MM.1S (cell line): ENCODE measurements at places on chromosomes 4 and X.

DNA sequence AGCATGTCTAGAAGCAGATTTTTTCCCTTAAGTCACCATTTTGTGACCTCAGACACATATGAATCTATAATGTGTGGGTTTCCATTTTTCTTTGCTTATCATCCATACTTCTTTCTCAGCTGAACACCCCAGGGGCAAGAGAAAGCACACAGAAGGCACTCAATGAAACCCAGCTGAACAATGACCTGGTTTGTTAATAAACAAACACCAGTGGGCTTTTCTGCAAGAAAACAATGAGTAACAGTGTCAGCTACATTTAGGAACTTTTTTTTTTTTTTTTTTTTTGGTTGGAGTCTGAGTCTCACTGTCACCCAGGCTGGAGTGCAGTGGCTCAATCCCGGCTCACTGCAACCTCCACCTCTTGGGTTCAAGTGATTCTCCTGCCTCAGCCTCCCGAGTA is 40.7 kb upstream of the KLF3 start:
- no peak overlapping the region for H3K4me3 ChIP-seq
- no peaks in the 10 kb centered on the region for H3K27me3 ChIP-seq
- no peaks in the 10 kb centered on the region for H3K36me3 ChIP-seq

DNA sequence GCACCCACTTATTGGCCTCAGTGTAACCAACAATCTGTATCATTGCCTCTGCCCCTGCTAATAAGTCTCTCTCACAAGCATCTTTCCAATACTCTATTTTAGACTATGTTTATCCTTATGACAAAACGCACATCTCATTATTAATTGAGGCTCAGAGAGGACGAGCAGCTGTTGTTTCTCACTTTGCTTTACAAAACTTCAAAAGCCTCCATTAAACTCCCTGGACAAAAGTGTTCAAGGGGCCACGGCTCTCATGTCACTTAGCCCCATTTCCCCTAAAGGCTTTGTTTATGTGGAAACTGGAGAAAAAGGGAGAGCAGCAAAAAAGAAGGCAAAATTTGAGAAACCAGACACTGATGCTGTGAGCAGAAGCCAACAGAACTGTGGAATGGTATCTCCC is 180.0 kb upstream of the LNX1 start:
- no peak for DNase-seq
- H3K4me1 ChIP-seq: no peaks in the 10 kb centered on the region
- no peaks in the 10 kb centered on the region for H3K27me3 ChIP-seq
- H3K4me3 ChIP-seq: no peak overlapping the region
- H3K36me3 ChIP-seq: no peaks in the 10 kb centered on the region
- H3K27ac ChIP-seq: no peak overlapping the region

DNA sequence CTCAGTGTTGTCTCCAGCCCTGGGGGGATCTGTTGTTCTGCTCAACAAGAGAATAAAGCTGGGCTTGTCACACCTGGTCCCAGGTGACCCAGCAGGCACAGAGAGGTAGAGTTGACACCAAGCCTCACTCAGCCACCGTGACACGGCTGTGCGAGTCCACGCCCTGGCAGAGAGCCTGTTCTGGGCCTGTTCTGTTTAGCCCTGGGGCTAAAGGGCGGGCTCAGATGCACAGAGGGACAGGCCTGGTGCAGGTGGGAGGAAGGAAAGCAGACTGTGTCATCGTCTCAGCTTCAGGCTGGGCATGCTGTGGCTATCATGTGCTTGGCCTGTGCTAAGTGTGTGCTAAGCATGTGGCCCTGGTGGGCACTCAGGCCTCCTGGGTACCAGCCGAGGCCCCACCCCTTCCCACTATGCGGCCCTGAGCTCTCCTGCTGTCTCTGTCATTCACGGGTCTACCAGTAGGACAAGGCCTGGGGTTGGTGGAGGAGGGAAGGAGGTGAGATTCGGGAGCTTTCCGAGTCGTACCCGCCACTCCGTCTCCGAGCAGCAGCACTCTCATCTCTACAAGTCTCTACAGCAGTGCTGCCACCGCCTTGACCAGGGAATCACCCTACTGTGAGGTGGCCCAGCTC is 10.8 kb downstream of the WFS1 start:
- no peaks in the 10 kb centered on the region for H3K27me3 ChIP-seq
- no peak overlapping the region for H3K4me3 ChIP-seq
- H3K27ac ChIP-seq: no peak overlapping the region
- no peak for DNase-seq
- H3K36me3 ChIP-seq: no peaks in the 10 kb centered on the region

GRCh38 chrX:92232182-92232581 is 453.0 kb downstream of the PCDH11X start:
- H3K36me3 ChIP-seq: no peaks in the 10 kb centered on the region
- no peaks in the 10 kb centered on the region for H3K4me1 ChIP-seq
- no peaks in the 10 kb centered on the region for H3K27me3 ChIP-seq
- DNase-seq: peak; percentile 9

DNA sequence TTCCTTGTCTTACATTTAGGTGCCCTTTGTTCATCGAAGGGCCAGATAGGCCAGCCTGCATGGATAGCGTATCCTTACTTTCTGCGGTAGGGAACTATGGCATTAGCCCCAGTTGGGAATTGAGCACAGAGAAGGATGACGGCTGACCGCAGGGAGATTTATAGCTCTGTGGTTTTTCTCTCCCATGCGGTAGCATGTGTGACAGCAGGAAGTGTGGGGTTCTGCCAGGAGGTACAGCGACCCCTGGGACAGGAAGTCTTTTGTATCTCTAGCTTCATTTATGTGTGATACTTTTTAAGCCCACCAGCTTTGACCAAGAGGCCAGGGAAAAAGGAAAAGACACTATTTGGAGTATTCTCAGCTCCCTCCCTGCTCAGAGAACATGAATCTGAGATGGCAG is 33.1 kb downstream of the GAB3 start:
- H3K4me3 ChIP-seq: no peak overlapping the region
- no peaks in the 10 kb centered on the region for H3K27me3 ChIP-seq
- H3K27ac ChIP-seq: no peak overlapping the region
- no peak for DNase-seq

DNA sequence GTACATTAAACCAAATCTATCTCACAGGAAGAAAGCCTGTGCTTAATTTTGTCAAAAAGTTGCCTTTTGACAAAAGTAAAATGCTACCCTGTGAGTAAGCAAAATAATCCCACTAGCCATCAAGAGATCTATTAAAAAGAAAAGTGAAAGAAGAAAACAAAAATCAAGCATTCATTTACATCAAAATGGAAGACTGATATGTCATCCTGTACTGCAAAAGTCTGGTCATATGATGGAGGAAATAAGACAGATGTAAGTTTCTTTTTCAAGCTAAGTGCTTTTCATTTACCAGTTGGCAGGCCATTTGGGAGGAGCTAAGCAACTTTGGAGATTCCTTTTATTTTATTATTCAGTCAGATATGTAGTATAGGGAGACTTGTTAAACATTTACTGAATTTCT is 387.4 kb downstream of the SPOCK3 start:
- peak overlapping the region; percentile 11; the same call in 1 of the 2 replicates for H3K4me3 ChIP-seq
- H3K36me3 ChIP-seq: no peaks in the 10 kb centered on the region
- H3K4me1 ChIP-seq: no peaks in the 10 kb centered on the region
- H3K27ac ChIP-seq: peak overlapping the region; percentile 33; the same call in 1 of the 2 replicates
- H3K27me3 ChIP-seq: no peaks in the 10 kb centered on the region

DNA sequence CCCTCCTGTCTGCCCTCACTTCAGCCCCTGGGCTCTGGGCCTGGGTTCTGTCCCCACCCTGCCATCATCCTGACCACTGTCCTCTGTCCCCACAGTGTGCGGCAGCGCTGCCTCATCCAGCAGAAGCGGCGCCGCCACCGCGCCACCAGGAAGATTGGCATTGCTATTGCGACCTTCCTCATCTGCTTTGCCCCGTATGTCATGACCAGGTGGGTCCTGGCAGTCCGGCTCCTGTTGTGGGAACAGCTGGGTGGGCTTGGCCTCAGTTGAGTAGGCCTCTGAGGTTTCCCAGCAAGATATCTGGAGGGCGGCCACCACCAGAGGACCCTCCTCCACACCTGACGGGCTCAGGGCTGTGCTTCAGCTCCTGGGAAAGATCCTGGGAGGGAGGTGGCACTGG is 2.2 kb downstream of the GPR78 start:
- H3K4me3 ChIP-seq: no peak overlapping the region
- no peaks in the 10 kb centered on the region for H3K36me3 ChIP-seq
- peaks cover 79% of the 10 kb centered on the region for H3K27me3 ChIP-seq
- no peak for DNase-seq
- no peak overlapping the region for H3K27ac ChIP-seq

- no peak for DNase-seq
- no peaks in the 10 kb centered on the region for H3K36me3 ChIP-seq
- H3K27me3 ChIP-seq: no peaks in the 10 kb centered on the region
- H3K4me1 ChIP-seq: no peaks in the 10 kb centered on the region
Observed at GRCh38 chr4:97593248-97593647, 550.0 kb downstream of the STPG2 start.

GRCh38 chr4:113478032-113478431 is 283.5 kb downstream of the CAMK2D start:
- H3K4me3 ChIP-seq: no peak overlapping the region
- no peaks in the 10 kb centered on the region for H3K27me3 ChIP-seq
- no peak for DNase-seq

GRCh38 chr4:88130544-88131305 is 27.7 kb downstream of the ABCG2 start:
- H3K4me3 ChIP-seq: no peak overlapping the region
- H3K36me3 ChIP-seq: no peaks in the 10 kb centered on the region
- no peaks in the 10 kb centered on the region for H3K4me1 ChIP-seq
- no peak for DNase-seq
- no peaks in the 10 kb centered on the region for H3K27me3 ChIP-seq

DNA sequence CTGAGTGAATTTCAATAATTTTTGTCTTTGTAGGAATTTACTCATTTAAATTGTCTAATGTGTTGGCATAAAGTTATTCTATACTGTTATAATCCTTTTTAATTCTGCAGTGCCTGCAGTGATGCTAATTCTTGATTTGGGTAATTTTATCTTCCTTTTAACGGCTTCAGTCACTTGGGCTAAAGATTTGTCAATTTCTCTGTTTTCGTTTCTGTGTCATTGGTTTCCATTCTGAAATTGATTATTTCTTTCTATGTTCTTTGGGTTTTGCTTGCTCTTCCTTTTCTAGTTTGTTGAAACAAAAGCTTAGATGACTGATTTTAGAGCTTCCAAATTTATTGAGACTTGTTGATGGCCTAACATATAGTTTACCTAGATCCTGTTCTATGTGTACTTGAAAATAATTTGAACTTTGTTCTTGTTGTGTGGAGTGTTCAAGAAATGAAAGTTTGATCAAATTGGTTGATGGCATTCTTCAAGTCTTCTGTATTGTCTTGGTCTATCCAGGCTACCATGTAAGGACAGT is 89.4 kb downstream of the TNIP2 start:
- no peak for DNase-seq
- H3K4me1 ChIP-seq: no peaks in the 10 kb centered on the region
- no peaks in the 10 kb centered on the region for H3K27me3 ChIP-seq
- no peak overlapping the region for H3K4me3 ChIP-seq
- H3K36me3 ChIP-seq: no peaks in the 10 kb centered on the region; the same call in 1 of the 2 replicates
- no peak overlapping the region for H3K27ac ChIP-seq

DNA sequence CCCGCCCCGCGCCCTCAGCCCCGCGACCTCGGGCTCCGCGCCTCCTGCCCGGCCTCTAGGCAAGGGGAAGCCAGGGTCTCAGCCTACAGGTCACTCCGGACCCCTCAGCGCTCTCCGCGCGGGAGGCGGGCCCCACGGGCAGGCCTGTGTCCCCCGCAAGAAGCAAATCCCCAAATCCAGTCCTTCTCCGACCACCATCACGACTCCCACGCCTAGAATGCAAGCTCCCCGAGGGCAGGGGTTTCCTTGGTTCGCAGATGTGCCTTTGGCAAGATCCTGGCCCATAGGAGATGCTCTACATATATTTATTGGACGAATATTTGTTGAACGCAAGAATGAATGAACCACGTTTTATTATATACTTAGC is 260 bp upstream of the CCDC149 start:
- no peaks in the 10 kb centered on the region for H3K27me3 ChIP-seq
- DNase-seq: no peak
- H3K4me1 ChIP-seq: no peaks in the 10 kb centered on the region; the same call in 1 of the 2 replicates
- H3K36me3 ChIP-seq: no peaks in the 10 kb centered on the region

- H3K4me3 ChIP-seq: no peak overlapping the region
- H3K4me1 ChIP-seq: no peaks in the 10 kb centered on the region
- H3K27me3 ChIP-seq: no peaks in the 10 kb centered on the region
- no peaks in the 10 kb centered on the region for H3K36me3 ChIP-seq
- DNase-seq: no peak
- no peak overlapping the region for H3K27ac ChIP-seq
Observed at GRCh38 chr4:186743261-186743660, 19.6 kb upstream of the FAT1 start.

- H3K27ac ChIP-seq: no peak overlapping the region
- H3K4me1 ChIP-seq: 0 out of 2 replicates have a peak, but pooled peaks cover 8% of the 10 kb centered on the region
- DNase-seq: peak; percentile 19
- H3K27me3 ChIP-seq: no peaks in the 10 kb centered on the region
- H3K4me3 ChIP-seq: no peak overlapping the region
Observed at GRCh38 chr4:22410645-22411247, 105.1 kb downstream of the ADGRA3 start.

- H3K27ac ChIP-seq: no peak overlapping the region
- no peak for DNase-seq
- no peaks in the 10 kb centered on the region for H3K27me3 ChIP-seq
Observed at GRCh38 chr4:152117054-152117453, 356.2 kb upstream of the GATB start.

GRCh38 chr4:91064157-91064853 is 937.1 kb downstream of the CCSER1 start:
- no peak overlapping the region for H3K27ac ChIP-seq
- H3K4me1 ChIP-seq: no peaks in the 10 kb centered on the region
- DNase-seq: no peak

GRCh38 chr4:46648088-46648744 is 258.3 kb upstream of the GABRA2 start:
- no peak overlapping the region for H3K4me3 ChIP-seq
- DNase-seq: peak; percentile 76
- no peaks in the 10 kb centered on the region for H3K4me1 ChIP-seq
- no peaks in the 10 kb centered on the region for H3K36me3 ChIP-seq
- H3K27ac ChIP-seq: no peak overlapping the region
- no peaks in the 10 kb centered on the region for H3K27me3 ChIP-seq

DNA sequence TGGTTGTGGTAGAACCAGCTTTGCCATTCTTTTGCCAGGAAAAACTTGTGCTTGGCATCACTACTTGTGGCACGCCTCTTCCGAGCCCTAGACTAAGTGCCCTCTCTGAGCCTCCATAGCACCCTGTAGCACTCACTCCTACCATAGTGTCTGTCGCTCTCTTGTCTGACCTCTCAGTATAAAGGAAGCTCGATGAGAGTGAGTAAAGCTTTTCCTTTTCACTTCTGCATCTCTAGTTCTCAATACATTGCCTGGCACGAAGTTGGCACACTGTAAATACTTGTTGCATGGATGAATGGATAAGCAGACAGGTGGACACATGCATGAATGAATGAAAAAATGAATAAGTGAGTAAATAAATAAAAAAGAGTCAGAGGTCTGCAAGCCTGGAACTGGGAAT is 48.3 kb downstream of the TLR10 start:
- no peaks in the 10 kb centered on the region for H3K36me3 ChIP-seq
- no peaks in the 10 kb centered on the region for H3K27me3 ChIP-seq
- no peak overlapping the region for H3K4me3 ChIP-seq
- H3K4me1 ChIP-seq: 0 out of 2 replicates have a peak, but pooled peaks cover 7% of the 10 kb centered on the region

GRCh38 chr4:139664442-139664841 is 1.2 kb upstream of the MGST2 start:
- H3K36me3 ChIP-seq: no peaks in the 10 kb centered on the region
- H3K4me3 ChIP-seq: no peak overlapping the region
- no peaks in the 10 kb centered on the region for H3K4me1 ChIP-seq
- no peak for DNase-seq
- H3K27ac ChIP-seq: no peak overlapping the region
